ENCODE measurements at places on chromosomes 16 and 17.

DNA sequence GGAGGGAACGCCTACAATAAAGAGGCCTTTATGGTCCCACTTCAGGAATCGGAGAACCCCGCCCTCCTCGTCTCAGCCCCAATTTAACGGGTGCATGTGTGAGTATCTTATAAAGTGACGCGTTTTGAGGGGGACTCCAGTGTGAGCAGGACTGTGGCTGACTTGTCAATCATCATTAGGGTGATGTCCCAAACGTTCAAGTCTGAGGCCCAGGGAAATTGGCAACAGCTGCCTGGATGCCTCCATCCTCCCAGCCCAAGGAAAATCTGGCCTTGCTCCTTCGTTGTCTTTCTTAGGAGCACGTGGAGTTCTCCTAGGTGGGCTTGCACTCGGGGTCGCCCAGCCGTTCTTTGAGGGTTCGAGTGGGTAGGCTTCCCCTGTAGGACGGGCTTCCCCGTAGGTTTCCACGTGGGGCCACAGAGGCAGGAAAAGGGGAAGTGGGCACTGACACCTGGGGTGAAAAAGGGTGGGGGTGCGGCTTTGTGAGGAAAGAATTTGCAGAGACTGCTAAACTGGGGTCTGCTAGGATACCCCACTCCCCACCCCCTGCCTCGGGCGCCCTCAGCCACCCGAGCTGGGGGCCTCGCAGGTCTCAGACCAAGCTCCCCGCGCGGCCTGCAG lies 561 bp upstream of the HERPUD1 start:
- DNase-seq: no peak

DNA sequence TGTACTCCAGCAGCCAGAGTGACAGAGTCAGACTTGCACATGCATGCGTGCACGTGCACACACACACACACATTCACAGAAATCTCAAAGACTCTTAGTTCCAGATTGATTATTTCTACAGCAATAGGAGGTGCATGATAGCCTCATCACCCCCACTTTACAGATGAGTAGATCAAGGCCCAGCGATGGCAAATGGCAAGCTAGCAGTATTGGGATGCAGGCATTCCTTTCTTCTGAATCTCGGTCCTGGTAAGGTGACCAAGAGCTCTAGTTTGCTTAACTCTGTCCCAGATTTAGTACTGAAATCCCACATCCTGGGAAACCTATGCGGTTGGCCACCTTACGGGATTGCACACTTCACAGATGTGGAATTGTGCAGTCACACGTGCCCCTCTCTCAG lies 38.6 kb downstream of the ITGAM start:
- no peak for DNase-seq

DNA sequence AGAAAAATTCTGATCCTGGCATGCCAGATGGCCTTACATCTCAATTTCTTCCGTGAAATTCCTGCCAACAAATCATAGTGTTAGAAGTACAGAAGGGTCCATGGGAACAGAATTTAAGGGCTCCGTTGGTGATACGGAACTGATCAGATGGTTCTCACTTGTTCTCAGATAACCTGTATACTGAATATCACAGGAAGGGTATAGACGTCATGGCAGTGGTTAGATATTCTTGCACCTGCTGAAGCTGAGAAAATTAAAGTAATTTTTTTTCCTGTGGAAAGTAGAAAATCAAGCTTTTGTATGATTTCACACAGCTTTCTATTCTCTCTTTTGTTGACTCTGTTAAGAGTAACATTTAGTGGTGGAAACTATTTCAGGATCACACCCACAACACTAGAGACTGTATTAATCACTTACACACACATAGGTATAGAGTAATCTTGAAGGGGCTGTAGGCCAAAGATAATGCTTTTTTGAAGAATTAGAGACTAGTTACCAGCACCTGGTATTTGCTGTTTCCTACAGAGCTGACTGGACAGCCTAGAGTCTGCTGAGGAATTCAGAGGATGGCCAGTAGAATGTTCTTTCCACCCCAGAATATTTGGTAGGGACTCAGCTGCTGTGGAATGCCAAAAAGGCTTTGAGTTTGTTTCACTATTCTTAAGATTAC lies 7.5 kb downstream of the TENT4B start:
- DNase-seq: no peak

DNA sequence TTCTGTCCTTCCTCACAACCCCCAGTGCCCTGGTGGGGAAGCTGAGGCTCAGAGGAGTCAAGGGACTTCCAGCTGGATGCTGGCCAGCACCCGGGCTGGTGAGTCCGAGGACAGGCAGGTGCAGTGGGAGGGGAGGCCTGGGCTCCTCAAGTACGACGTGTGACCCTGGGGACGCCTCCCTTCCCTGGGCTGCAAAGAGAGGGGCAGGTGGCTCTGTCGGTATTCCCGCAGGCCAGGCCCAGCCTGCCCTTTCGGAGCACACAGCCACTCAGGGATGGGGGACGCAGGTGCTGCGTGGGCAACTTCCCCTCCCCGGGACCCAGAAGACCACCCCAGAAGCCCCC lies 33.1 kb upstream of the PVALEF start:
- no peak for DNase-seq

DNA sequence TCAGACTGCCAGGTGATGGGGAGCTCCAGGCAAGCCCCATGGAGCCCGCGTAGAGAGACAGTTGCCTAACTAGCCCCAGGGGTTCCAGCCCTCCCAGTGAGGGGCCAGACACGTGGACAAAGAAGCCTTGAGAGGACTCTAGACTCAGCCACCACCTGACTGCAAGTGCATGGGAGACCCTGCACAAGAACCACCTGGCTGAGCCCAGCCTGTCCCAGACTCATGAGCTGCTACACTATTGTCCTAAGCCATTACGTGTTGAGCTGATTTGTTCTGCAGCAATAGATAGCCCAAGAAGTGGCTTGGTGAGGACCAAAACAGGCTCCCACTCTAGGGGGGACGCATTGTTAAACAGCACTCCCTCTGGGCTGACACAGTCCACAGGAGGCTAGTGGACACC lies 37.6 kb upstream of the KLHDC4 start:
- no peak for DNase-seq

- DNase-seq: no peak
Observed at GRCh38 chr17:73139296-73139695, 25.5 kb upstream of the SSTR2 start.

All from stimulated activated CD8-positive, alpha-beta memory T cell treated with anti-CD3 and anti-CD28 coated beads, Interleukin-7, amount 100 ng/mL, for 48 hours (primary cell).